ENCODE measurements at places on chromosomes 3 and 15. TPM values are rescaled to one million over a fixed set of nuclear protein-coding genes. Genes with fewer than 3 reads are reported as not detected.

The GOLGA8T gene
- total RNA-seq, result not detected

GRCh38 chr15:59543721-59544547, 67.6 kb upstream of the GCNT3 start:
- H3K36me3 ChIP-seq, result no peaks in the 10 kb centered on the region
- H3K4me1 ChIP-seq, result no peaks in the 10 kb centered on the region
- H3K27ac ChIP-seq, result no peak overlapping the region
- H3K27me3 ChIP-seq, result no peaks in the 10 kb centered on the region
- H3K4me3 ChIP-seq, result no peak overlapping the region

The DZIP1L gene
- total RNA-seq, result 44.2 TPM

The SAMMSON gene
- 2.1 TPM for total RNA-seq

The SEMA5B gene
- 19.7 TPM for total RNA-seq

The TUSC7 gene
- total RNA-seq, result not detected

GRCh38 chr15:61380270-61380669, 151.2 kb upstream of the RORA start:
- no peaks in the 10 kb centered on the region for H3K36me3 ChIP-seq
- no peaks in the 10 kb centered on the region for H3K27me3 ChIP-seq
- no peaks in the 10 kb centered on the region for H3K4me1 ChIP-seq
- DNase-seq, result no peak
- H3K27ac ChIP-seq, result no peak overlapping the region

DNA sequence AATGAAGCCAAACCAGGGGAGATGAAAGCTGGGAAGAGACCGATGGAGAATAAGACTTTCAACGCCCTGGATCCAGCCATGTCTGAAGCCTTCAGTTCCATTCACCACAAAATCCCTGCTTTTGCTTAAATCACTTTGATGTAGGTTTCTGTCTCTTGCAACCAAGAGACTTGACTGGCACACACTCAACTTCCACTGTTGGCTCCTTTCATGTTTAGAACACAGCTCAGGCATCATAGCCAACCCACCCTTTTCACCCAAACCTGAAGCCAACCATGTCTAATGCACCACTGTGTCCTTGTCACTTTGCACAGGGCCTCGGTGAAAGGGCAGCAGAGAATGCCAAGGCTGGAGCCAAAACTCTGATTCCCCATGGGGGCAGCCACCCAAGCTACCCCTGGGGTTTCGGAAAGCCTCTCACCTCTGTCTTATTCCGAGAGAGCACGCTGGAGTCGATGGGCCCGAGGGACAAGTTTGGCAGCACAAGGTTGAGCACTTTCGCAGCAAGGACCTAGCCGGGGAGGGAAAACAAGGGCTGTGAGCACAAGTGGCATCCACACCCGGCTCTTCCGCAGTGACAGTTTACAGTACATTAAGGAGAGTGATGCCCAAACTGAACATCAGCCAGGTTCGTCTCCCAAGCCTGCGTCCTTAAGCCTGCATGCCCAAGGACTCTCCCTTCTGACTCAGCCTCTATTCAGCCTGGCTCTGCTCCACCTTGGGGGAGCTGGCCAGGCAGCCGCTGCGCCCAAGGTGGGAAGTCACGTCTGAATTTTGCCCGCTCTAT, 37.6 kb downstream of the ABTB1 start:
- no peaks in the 10 kb centered on the region for H3K4me1 ChIP-seq
- H3K4me3 ChIP-seq, result no peak overlapping the region
- H3K27ac ChIP-seq, result no peak overlapping the region
- H3K27me3 ChIP-seq, result no peaks in the 10 kb centered on the region

- H3K4me3 ChIP-seq, result no peak overlapping the region
- no peaks in the 10 kb centered on the region for H3K36me3 ChIP-seq
- H3K27ac ChIP-seq, result no peak overlapping the region
These were observed 103.4 kb downstream of the GSK3B start for GRCh38 chr3:119990888-119991287.

GRCh38 chr3:10265833-10266232, 17.6 kb downstream of the TATDN2 start:
- H3K4me1 ChIP-seq, result no peaks in the 10 kb centered on the region
- H3K36me3 ChIP-seq, result peaks cover 2% of the 10 kb centered on the region
- no peak overlapping the region for H3K4me3 ChIP-seq
- DNase-seq, result no peak
- no peaks in the 10 kb centered on the region for H3K27me3 ChIP-seq

- no peak overlapping the region for H3K27ac ChIP-seq
- H3K27me3 ChIP-seq, result no peaks in the 10 kb centered on the region
- DNase-seq, result no peak
These were observed 1062.4 kb downstream of the AGBL1 start for GRCh38 chr15:87142096-87142495.

DNA sequence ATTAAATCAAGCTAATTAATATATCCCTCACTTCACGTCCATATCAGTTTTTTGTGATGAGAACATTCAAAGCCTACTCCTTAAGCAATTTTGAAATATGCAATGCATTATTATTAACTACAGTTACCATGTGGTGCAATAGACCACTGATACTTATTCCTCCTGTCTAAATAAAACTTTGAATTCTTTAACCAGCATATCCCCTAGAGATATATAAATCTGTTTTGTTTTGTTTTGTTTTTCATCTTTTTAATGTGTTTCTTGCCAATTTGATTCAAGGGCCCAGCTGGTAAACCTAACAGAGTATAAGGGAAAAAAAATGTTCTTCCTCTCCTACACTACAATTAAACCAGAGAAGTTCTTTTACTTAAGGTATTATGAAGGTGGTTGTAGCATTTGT, 524.2 kb downstream of the NAALADL2 start:
- H3K27me3 ChIP-seq, result no peaks in the 10 kb centered on the region
- DNase-seq, result no peak
- no peaks in the 10 kb centered on the region for H3K4me1 ChIP-seq
- no peak overlapping the region for H3K4me3 ChIP-seq
- H3K27ac ChIP-seq, result no peak overlapping the region

- H3K27ac ChIP-seq, result no peak overlapping the region
- no peaks in the 10 kb centered on the region for H3K36me3 ChIP-seq
- no peak for DNase-seq
- H3K4me3 ChIP-seq, result no peak overlapping the region
- H3K4me1 ChIP-seq, result no peaks in the 10 kb centered on the region
These were observed 45.6 kb upstream of the ST3GAL6 start for GRCh38 chr3:98717584-98717983.

GRCh38 chr15:80424381-80424780, 20.2 kb downstream of the ARNT2 start:
- H3K27ac ChIP-seq, result no peak overlapping the region
- DNase-seq, result no peak
- no peak overlapping the region for H3K4me3 ChIP-seq
- no peaks in the 10 kb centered on the region for H3K27me3 ChIP-seq
- no peaks in the 10 kb centered on the region for H3K36me3 ChIP-seq

DNA sequence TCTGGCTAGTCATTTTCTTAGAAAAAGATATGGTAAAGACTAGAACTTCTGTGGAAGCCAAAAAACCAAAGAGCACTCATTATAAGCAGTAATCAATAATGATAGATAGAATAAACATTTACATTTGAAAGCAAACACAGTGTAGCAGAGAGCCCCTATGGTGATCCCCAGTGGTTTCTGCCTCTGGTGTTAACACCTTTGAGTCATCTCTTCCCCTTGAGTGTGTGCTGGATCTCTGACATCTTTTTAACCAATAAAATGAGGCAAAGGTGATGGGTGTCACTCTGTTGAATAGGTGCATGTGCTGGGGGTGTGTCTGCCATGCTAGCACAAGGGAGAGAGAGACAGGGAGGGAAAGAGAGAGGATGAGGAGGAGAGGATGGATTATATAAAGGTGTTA, 121.6 kb downstream of the TFG start:
- no peak overlapping the region for H3K4me3 ChIP-seq
- H3K27me3 ChIP-seq, result no peaks in the 10 kb centered on the region
- H3K36me3 ChIP-seq, result no peaks in the 10 kb centered on the region
- DNase-seq, result no peak

DNA sequence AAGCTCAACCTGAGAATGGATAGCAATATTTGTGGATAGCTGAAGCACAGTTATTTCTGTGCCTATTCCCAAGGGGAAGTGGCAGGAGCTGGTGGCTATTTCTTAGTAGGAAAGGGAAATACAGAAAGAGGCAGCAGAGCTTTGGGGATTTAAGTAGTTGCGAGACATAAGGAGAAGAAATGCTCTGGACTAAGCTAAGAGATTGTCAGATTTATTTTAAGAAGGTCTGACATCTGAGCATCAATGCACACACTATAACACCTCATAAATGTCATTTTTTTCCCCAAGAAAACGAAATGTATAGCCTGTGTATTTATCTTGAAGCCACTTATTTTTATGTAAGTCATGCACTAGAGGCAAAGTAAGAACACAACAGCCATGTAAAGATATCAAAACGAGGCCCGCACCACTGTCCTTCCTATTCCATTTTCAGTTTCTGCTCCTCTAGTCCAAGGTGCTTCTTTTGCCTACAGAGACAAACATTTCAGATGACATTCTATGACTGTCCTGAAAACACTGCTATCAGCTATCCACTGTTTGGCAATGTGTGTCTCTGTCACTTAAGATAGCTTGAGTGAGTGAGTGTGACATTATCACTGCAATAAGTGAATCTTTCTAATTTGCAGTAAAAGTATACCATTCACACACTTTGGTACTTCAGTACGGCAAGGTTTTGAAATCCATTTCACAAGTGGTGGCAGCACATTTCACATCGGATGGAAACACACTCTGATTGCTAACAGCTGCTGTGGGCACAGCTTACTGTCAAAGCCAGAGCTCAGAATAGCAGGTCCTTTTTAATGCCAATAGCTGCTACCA, 62.7 kb upstream of the ICE2 start:
- no peak overlapping the region for H3K4me3 ChIP-seq
- no peak for DNase-seq
- no peak overlapping the region for H3K27ac ChIP-seq
- H3K4me1 ChIP-seq, result no peaks in the 10 kb centered on the region
- no peaks in the 10 kb centered on the region for H3K36me3 ChIP-seq

DNA sequence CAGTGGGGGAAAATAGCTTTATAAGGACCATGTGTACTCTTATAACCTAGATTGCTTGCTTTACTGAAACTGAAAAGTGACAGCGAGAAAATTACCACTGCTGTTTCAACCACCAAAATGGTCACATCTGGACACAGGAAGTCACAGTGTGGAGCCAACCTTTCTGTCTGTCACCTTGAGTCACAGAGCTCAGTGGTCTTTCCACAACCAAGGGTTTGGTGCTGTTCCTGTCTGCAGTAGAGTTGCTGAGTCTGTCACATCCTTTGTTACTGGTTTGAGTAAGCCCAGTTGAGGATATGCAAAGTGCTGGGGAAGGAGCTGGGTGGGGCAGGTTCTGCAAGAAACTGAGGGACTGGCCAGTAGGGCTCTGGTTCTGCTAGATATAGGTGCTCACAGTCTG, 139.1 kb upstream of the EIF1B start:
- H3K27me3 ChIP-seq, result no peaks in the 10 kb centered on the region
- H3K36me3 ChIP-seq, result no peaks in the 10 kb centered on the region
- no peak overlapping the region for H3K27ac ChIP-seq
- no peak overlapping the region for H3K4me3 ChIP-seq
- no peaks in the 10 kb centered on the region for H3K4me1 ChIP-seq

The CRBN gene
- total RNA-seq, result 97.5 TPM

Data from tibial nerve (tissue), 4 donors.